BJ (cell line): ENCODE measurements at places on chromosomes 12 and 14. TPM values are rescaled to one million over a fixed set of nuclear protein-coding genes. Genes with fewer than 3 reads are reported as not detected.

Gene DBX2
- not detected in 2 replicates for polyA plus RNA-seq

Gene CPNE6
- polyA plus RNA-seq = not detected in 2 replicates

GRCh38 chr14:35242599-35243311 lies 49.4 kb upstream of the PSMA6 start:
- no peak for DNase-seq

DNA sequence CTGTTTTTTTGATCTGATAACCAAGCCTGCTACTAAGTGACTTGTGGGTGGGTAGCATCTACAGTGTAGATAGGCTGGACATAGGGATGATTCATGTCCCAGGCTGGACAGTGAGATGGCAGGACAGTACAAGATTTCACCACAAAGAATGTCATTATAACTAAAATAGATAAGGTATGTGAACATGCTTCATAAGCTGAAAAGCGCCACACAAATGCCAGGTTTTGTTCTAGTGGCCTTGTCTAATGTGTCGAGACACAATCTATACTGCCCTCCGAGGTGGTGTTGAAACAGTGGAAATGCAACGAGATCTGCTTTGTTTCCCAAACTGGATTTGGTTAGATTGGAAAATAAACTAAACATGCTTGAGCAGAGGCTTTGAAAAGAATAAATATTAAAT lies 4.4 kb downstream of the LGALS3 start:
- no peak for DNase-seq
